Progenitor cell of endocrine pancreas (in vitro differentiated cells): ENCODE measurements at places on chromosomes 4 and X. TPM values are rescaled to one million over a fixed set of nuclear protein-coding genes. Genes with fewer than 3 reads are reported as not detected.

Gene HAND2
- 2.5 and 3.9 TPM in 2 replicates for total RNA-seq

Gene GPRIN3
- total RNA-seq: 14.8 and 16.0 TPM in 2 replicates

Gene CENPVL3
- 4.6 and 5.4 TPM in 2 replicates for total RNA-seq

Gene CENPVL1
- 1.4 TPM in 2 replicates for total RNA-seq

Gene PF4V1
- total RNA-seq: not detected in 2 replicates

Gene SHROOM4
- 5.7 and 6.6 TPM in 2 replicates for total RNA-seq

Gene ZRSR2
- 19.3 and 24.5 TPM in 2 replicates for total RNA-seq

Gene CPLX1
- 1.4 and 2.0 TPM in 2 replicates for total RNA-seq
